Tibial nerve (tissue), 4 donors: ENCODE measurements at places on chromosomes 4 and X. TPM values are rescaled to one million over a fixed set of nuclear protein-coding genes. Genes with fewer than 3 reads are reported as not detected.

The TRAPPC11 gene
- 67.8 TPM for total RNA-seq

The TRPC3 gene
- total RNA-seq = not detected

The CCNB3 gene
- total RNA-seq = 0.60 TPM

The GPRASP1 gene
- 14.4 TPM for total RNA-seq

The TMEM154 gene
- total RNA-seq = 0.44 TPM

The ADH1C gene
- 186 TPM for total RNA-seq
